ENCODE measurements at places on chromosomes 13 and 19.
A peak's percentile ranks its signal among the peaks of the same experiment; 100 is the strongest.

DNA sequence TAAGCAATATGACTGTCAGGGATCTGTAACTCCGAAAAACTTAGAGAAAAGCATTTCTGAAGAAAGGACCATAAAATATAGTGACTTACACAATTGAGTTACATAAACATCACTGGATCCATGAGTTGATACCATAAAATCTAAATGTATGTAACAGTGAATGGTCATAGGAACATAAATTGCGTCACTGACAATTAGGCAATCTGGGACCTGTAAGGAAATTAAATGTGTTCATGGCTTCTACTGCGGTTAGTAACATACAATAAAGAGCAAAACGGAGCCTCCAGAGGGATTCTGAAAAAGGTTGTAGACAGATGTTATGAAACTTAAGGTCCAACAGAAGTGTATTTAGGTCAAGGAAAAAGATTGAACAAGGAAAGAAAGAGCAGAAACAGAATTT lies 27.1 kb downstream of the POU4F1 start:
- DNase-seq = no peak

DNA sequence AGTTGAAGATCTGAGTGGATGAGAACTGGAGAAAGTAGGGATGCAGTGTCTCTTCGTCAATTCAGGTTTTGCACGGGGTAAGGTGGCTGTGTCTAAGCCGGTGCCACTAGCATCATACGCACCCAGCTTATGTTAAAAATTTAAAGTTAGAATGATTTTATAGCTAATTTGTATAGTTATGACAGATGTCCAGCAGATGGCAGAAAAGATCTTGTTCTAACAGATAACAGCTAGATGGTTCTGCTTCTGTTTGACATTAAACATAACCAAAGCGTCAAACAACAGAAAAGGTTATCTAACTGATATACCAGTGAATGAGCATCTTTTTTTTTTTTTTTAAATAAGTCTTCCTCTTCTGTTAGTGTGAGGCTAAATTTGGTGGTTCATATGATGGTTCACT lies 18.8 kb upstream of the EDDM13 start:
- peak; percentile 36 for DNase-seq

DNA sequence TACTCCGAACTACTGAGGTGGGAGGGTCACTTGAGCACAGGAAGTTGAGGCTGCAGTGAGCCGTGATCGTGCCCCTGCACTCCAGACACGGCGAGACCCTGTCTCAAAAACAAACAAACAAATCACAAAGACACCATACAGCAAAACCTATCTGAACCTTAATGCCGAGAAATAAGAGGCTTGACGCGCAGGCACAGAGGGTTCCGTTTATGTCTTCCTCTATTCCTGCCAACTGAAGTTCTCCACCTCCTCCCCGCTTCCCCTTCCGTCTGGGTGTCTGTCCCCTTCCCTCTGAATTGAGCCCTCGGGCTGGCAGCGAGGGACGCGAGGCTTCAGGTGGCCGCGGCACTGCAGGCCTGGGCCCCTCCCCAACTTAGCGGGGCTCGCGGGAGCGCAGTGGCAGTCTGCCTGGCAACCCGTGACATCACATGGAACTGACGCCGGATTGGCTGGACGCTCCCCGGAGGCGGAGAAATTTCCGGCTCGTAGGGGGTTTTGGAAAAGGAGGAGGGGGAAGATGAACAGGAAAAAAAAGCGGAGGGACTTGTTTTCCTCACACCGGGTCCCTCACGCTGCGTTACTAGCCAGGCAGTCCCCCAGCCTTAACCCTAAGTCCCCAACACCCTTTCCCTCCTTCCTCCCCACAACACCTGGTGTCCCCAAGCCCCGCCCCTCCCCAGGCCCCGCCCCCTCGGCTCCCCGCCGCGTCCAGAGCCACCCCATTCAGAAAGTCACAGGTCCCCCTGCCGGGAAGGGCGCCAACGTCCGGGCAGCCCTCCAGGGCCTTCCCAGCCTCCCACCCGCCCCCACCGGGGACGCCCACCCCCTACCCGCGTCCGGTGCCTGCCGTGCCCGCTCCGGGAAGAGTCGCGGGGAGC lies 1.1 kb upstream of the MYBPC2 start:
- DNase-seq = peak; percentile 89

GRCh38 chr13:78323848-78324247 lies 279.5 kb downstream of the POU4F1 start:
- DNase-seq = no peak

DNA sequence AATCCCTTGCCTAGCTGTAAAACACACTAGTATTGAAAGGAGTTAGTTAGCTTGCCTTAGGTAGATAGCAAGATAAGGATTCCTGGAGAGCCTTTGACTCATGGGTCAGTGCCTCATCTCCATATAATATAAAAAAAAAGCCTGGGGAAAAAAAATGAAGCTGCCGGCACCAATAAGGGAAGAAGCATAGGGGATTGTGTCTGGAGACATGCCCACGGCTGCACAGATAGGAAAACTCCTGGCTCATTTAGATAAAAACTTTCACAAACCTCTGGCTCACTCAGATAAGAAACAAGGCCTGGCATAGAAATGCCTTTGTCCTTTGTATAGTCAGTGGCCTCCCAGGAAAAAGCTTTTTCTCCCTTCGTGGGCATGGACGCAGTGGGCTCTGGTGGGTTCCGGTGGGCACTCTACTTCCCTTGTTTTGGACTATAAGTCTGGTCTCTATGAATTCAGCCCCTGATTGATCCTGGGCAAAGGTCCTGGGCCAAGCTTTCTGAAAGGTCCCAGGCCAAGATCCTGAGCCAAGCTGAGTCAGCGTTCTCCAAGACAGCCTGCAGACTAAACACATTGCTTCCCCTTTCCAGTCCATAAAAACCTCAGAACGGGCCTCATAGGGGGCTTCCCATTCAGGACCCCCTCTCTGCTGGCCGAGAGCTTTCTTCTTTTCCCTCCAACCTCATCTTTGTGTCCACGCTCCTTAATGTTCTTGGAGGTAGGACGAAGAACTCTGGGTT lies 4.9 kb upstream of the OR7A17 start:
- DNase-seq = no peak

DNA sequence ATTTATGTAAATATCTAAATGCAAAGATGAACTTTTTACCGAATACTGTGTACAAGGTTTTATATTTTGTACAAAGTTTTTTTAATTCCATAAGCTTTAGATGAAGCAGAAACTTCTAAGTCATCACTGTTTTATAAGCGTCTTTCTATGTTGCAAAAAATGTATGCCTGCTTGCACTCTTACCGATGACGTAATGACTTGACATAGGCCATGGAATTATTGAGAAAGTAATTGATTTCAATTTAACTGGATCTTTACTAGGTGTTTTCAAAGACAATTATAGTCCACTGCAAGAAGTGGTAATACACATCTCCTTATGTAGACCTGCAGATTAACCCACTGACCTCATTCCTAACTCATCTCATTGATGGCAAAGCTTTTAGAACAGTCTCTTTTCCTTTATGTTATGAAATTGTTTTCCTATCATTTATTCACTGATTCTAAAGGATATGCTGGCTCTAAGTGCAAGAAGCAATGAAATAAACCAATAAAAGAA lies 10.4 kb downstream of the DACH1 start:
- DNase-seq = no peak

DNA sequence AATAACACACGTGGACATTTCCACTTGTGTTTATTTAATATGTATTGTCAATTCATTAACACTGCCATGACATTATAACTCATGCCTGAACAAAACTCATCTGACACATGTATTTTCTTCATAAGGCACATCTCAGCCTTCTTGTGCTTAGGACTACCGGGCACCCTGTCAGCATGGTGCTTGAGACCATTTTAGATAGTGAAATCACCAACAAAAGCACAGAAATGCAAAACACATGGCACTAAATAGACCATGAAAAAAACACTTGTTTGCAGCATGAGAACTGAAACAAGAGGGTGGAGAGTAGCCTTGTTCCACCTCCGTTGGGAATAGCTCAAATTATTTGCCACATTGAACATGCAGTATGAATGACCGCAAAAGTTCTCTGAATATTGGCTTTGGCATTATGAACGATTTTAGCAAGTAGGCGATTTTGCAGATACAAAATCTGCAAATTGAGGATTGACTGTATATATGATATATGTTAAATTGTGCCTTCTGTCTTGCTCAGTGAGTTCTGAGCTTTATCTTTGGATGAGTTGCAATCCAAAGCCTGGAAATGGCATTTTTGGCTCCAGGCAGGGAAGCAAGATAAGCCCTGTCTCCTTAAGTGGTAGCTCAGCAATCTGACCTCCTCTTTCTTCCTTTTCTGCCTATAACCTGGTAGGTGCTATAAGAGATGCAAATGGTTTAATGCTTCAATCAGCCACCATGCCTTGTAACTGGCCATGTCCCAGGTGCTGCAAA lies 328.2 kb downstream of the HS6ST3 start:
- DNase-seq = no peak

DNA sequence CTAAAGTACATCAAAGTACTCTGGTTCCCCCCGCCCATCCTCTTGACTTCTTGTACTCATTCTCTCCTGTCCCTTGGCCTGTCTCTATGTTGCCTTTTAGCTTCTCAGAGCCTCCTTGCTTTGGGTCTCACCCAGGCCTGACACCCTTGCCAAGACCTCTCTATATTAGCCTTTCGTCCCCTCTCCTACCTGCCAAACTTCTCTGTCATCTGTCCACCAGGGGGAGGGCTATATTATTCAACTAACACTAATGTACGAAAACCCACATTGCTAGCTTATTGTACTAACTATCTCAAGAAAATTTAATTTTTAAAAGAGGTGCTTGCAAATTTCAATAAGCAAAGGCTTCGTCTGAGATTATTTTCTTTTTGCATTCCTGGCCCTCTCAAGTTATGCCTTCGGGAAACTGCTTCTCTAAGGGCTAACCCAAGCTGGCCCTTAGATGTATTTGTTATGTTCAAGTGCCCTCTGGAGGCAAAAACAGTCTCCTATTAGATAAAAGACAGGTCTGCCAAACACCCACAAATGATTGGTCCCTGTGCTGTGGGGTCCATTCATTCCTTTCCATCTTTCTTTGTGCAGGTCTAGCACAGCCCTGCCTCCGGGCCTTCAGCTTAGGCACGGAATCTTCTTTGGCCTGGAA lies 6.3 kb upstream of the MRPS31 start:
- DNase-seq = peak; percentile 32

GRCh38 chr13:66347486-66348117 lies 882.5 kb downstream of the PCDH9 start:
- no peak for DNase-seq

- no peak for DNase-seq
These were observed 13.1 kb upstream of the CEACAM16 start for GRCh38 chr19:44685877-44686276.

GRCh38 chr13:19181621-19182485 lies at the start of gene TUBA3C:
TSS of gene TUBA3C (minus strand) at chr13:19181824. CDS start at chr13:19181747, 77 bp downstream.
- no peak for DNase-seq
